ENCODE measurements at places on chromosomes 4 and X.

- no peak for DNase-seq
Measured at GRCh38 chr4:169618986-169619385, 1.4 kb upstream of the CLCN3 start.

DNA sequence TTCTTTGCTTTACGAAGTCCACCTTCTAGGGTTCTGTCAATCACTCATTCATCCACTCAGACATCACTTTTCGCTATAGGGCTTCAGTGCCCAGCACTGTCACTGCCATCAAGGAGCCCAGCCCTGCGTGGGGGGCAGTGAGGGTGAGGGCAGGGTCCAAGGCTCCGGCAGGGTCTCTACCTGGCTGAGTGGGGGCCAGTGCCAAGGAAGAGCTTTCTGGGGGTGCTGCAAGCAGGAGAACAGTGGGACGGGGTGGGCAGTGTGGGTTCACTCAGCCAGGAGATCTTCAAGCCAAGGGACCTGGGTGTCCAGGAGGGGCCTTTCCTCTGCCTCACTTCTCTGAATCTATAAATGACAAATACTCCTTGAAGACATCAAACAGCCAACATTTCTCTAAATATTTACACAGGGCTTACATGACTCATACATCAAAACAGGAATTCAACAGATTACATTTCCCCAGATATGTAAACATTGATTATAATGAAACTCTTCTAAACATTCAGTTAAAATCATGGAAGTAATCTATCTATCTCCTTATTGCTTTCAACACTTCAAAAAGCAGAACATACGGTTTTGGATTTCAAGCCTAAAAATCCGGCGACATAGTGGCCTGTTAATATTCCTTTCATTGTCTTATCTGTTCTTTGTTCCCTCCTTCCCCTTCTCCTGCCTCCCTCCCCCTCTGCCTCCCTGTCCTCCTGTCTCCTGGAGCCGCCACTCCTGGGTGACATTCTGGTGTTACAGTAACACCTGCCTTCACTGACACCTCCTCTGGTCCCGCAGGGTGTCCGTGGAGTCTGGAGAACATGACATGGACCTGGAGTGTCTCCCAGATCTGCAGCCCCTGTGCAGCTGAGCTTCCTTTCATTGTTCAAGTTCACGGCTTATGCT lies 94.4 kb upstream of the ADRA2C start:
- DNase-seq, result no peak

DNA sequence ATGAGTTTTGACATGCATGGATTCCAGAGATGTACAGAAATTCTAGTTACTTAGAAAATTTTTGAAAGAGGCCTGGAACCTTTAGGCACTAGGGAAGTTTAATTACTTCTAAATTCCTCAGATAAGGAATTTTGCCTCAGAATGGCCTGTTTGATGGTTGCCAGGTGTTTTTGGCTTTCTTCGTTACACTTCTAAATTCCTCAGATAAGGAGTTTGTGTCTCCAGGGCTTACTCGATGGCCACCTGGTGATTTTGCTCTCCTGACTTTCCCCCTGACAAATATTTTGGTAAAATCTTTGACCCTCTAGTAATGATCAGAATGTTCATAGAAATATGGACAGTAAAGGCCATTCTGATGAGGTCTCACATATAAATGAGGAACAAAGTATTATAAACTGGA lies 64.3 kb downstream of the BEX3 start:
- DNase-seq, result no peak

DNA sequence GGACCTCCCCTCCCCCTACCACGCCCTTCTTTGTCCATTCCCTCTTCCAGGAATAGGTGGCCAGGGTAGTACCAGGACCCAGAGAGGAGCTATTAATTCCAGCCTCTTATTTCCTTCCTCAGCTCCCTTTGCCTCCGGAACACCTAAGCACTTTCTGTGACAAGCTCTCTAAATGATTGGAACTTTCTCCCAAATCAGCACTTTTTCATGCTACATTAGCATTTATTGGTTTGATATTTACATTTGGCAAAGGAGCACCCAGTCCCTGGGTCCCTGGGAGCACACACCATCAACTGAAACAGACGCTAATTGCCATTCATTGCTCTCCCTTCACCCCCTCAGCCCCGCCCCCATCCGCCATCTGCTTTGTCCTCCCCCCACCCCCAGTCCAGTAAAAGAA lies 182.0 kb upstream of the BCOR start:
- no peak for DNase-seq

- no peak for DNase-seq
Measured at GRCh38 chr4:36651253-36651652, 369.8 kb downstream of the DTHD1 start.

DNA sequence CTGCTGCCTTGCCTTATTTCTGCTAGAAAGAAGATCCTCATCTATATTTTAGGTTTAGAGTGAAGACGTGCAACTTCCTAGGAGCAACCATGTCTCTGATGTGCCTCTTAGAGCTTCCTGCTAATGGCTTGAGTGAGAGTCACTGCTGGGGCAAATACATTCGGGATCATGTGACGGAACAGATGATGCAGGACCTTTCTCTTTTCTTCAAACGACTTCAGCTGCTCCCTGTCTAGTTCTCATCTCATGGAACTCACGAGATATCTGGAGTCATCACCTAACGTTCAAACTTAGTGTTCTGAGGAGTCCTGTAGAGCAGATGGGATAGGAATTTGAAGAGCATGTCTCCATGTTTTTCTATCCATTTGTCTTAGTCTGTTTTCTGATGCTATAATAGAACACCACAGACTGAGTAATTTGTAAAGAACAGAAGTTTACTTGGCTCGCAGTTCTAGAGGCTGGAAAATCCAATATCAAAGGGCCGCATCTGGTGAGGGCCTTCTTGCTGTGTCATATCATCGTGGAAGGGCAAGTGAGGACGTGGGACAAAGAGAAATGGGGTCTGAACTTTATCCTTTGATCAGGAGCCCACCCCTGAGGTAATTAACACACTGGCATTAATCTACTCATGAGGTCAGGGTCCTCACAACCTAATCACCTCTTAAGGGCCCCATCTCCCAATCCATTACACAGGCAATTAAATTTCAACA lies 43.5 kb upstream of the SCRG1 start:
- no peak for DNase-seq

DNA sequence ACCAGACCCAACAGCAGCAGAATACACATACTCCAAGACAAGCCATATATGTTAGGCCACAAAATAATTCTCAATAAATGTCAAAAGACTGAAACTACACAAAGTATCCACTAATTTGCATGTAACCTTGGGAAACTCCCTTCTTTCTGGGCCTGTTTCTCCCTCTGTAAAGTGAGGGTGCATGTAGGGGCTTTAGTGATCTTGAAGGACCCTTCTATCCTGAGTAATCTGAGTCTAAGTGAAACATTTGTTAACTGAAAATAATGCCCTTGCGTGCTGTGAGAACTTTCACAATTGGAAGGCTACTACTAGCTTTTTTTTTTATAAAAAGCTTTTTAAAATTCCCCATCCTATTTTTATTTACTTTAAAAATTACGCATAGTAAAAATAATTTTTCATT lies 125.2 kb downstream of the NEXMIF start:
- DNase-seq, result no peak

DNA sequence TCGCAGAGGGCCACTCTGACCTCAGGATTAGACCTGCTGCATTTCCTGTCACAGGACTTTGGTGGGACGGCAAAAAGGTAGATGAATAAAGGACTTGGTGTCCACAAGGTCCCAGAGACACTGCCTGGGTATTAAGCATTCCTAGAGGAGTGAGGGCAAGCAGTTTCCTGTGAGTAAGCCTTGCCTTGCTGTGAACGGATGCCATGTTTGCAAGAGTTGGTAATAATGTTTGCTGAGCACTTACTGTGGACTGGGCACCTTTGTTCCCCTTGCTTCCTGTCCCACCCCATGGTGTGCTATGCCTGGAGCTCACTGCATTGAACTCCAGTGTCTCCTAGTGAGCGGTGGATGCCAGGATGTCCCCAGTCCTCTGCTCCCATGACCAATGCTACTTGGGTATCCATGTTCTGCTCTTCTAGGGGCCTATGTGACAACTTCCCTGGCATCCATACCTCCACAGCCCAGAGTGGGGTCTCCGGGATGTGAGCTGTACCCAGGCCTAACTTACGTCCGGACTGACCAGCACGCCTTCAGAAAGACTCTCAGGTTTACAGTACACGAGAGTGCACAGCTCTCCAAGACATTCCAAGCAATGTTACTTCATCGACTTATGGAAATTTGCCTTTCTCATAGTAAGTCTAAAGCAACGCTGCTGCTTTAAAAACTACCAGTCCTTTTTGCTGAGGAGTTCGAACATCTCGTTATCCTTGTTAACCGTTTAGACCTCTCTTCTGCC lies 95.5 kb upstream of the MSX1 start:
- no peak for DNase-seq

GRCh38 chr4:72348701-72349100 lies 220.3 kb downstream of the ADAMTS3 start:
- DNase-seq, result no peak

- no peak for DNase-seq
Measured at GRCh38 chr4:57231781-57232180, 121.6 kb upstream of the IGFBP7 start.

DNA sequence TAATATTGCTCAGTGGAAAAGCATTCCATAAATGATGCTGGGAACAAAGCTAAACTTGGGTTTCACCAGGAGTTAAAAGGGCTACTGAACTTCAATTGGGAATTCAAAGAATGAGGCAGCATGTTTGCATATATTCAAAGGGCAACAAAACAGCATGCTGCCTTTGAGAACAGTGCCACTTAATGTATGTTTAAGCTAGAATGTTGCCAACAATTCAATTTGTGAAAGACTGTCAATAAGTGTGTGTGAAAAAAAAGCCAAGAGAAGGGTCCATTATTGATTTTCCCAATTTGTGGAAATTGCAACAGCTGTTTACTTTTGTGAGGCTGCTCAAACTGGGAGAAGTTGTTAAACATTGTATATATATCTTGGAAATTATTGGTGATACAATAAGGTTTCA lies 701.9 kb upstream of the ACTRT1 start:
- DNase-seq, result no peak

- DNase-seq, result no peak
Measured at GRCh38 chr4:41192136-41192535, 22.2 kb downstream of the APBB2 start.

GRCh38 chr4:118991686-118992085 lies 103.0 kb downstream of the SYNPO2 start:
- DNase-seq, result no peak

- DNase-seq, result no peak
Measured at GRCh38 chr4:43103048-43103447, 210.5 kb downstream of the GRXCR1 start.

GRCh38 chrX:22325096-22325495 lies 52.4 kb downstream of the CBLL2 start:
- no peak for DNase-seq

GRCh38 chr4:23717528-23718248 lies 172.2 kb downstream of the PPARGC1A start:
- no peak for DNase-seq

DNA sequence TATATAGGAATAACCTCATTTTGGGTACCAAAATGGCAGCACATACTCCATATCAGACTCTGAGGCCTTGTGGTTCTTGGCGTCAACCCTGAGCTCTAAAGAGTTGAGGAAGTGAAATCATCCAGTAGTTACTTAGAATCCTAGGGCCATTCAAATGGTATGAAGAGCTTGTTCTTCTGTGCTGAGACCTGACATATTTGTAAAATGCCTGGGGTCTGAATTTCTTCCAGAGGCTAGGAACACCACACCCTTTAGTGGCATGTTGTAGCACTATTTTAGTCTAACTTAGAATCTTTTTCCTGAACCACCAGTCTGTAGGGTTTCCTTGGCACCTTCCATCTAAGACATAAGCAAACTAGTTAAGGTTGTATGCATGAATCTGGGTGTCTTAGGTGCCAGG lies 18.1 kb upstream of the GDPD2 start:
- no peak for DNase-seq

DNA sequence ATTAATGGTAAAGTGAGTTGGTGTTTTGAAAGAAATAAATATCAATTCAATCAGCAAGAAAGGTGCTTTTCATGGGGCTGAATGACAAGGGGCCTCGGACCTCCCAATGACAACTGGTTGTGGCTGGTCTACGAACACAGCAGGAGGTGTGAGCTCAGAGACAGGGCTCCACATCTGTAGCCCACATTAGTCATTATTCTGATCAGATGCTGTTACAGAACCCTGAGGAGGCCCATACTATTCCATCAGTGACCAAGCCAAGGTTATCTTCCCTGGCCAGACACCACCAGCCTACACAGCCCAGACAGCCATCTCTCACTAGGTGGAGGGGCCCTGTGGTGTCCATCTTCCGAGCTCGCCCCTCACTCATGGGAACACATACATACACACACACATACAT lies 168.8 kb downstream of the SH3KBP1 start:
- no peak for DNase-seq

DNA sequence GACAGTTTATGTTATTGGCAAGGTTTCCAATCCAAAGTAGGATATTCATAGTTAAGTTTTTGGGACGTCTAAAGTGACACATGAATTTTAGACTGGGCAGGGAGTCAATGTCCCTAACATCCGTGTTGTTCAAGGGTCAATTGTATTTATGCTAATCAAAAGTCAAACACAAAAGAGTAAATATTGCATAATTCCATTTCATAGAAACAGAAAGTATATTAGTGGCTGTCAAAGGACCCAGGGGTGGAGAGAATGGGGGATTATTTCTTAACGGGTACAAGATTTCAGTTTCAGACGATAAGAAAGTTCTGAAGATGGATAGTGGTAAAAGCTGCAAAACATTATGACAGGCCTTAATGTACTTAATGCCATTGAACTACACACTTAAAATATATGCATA lies 971.8 kb upstream of the AGA start:
- DNase-seq, result no peak

- peak; percentile 15 for DNase-seq
Measured at GRCh38 chrX:149830192-149830873, 48.6 kb downstream of the MAGEA9 start.

- DNase-seq, result no peak
Measured at GRCh38 chr4:2942532-2943363, 20.5 kb downstream of the NOP14 start.

- no peak for DNase-seq
Measured at GRCh38 chr4:152451496-152451895, 84.4 kb downstream of the FBXW7 start.

DNA sequence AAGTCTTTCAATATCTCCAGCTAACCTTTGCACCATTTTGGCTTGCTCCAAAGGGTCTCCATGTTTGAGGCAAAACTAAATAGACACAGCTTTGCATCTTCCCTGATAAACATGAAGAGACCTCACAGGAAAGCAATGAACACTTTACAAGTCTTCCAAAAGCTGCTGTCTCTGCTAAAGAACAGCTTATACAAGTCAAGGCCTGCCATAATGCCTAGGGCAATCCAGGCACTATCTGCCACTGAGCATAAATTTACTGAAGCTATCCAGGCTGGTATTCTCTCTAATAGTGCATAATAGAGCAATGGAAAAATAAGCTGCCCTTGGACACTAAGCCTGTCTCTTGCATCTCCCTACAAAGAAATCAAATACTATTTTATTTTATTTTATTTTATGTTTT lies 60.1 kb upstream of the S100G start:
- DNase-seq, result no peak

GRCh38 chr4:107740381-107740780 lies 20.3 kb upstream of the PAPSS1 start:
- no peak for DNase-seq

- DNase-seq, result peak; percentile 73
Measured at GRCh38 chr4:6873792-6874461, 35.7 kb upstream of the TBC1D14 start.

- DNase-seq, result no peak
Measured at GRCh38 chrX:147735364-147735763, 176.4 kb upstream of the FMR1 start.

Measured in activated gamma-delta T cell treated with anti-CD3 and anti-CD28 coated beads, Interleukin-2, amount 50 U/mL, for 16 hours (primary cell).